Activated CD8-positive, alpha-beta memory T cell treated with anti-CD3 and anti-CD28 coated beads, Interleukin-2, amount 50 U/mL, for 4 hours (primary cell): ENCODE measurements at places on chromosomes 16 and 17.

DNA sequence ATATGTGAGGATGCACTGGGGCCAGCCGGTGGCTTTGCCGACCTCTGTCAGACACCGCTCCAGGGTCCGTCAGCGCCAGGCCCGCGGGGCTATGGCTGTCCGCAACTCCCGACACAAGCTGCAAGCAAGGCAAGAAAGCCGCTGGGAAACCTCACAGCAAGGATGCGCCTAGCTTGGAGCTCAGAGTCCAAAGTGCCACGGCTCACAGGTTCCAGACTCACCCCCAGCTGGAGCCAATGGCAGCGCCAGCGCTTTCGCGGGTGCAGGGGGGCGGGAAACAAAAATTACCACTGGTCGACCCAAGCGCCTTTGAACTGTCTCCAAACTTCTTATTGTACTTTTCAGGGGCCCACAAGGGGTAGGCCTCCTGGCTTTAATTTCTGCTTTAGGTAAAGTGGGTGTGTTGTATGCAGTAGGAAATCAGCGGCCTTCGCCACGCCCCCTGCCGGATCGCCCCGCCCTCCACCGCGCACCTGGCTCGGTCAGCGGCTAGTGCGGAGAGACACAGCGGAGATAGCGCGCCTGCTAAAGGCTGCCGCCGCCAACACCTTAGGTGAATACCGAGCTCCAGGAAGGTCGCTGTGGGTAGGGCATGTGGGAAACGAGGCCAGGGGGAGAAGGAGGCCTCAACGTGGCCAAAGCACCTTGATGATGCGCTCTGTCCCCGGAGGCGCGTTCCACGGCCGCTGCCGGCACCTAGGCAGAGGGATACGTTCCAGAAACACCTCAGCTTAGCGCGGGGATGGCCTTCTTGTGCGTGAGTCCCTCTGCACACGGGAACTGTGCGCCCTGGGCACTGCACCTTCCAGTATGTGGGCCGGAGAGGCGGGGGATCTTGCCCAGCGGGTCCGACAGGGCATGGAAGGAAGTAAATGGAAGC lies 61.0 kb upstream of the RBL2 start:
- peak; percentile 84 for DNase-seq

GRCh38 chr16:21162661-21163151 lies 4.2 kb downstream of the LDAF1 start:
- DNase-seq = no peak

DNA sequence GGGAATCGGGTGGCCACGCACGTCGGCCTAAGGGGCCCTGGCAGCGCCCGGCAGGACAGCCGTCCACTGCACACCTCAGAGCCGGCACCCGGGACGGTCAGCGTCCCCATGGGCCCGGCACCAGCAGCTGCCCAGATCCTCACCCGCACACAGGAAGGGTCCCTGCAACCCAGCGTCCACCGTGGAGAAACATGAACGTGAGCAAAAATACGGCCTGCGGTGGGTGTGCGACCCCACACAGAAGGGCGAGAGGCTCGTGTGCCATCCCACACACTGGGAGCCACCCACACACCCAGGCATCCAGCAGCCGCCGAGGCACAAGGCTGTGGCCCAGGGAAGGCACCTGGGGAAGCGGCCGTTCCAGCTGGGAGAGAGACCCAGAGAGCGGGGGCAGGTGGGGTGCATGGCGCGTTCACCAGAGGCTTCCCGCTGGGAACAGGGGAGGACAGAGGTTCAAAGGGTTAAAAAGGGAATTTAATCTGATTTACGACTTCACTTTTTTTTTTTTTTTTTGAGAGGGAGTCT lies 6.4 kb downstream of the PIEZO1 start:
- no peak for DNase-seq

DNA sequence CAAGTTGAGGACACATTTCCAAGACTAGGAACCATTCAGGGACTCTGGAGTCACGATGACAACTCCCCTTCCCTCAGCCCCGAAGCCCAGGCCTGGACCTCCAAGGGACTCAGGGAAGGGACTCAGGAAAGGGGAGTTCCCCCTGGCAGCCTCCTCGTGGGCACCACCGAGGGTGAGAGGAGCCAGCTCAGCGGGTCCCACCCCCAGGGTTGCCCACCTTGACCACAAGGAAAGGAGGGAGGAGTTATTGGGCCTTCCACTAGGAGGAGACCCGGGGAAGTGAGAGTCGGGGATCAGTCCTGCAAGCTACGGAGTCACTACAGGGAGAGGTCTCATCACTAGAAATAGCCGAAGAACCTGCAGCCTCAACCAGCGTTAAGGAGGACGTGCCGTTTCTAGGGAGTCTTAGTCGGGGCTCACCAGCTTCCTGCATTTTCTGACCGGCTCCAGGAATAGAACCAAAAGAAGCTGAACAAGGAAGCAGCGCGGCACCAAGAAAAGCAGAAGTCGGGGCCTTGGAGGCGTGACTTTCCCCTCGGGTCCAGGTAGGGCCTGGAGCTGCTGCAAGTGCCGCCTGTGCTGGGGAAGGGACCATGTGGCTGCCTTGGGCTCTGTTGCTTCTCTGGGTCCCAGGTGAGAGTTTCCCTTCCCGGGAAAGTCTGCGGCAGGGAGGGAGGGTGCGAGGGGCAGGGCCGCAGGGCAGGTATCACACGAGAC lies at the start of gene CD300A:
Gene CD300A (plus strand): TSS at position 524 of the 717 bp plus-strand sequence. CDS start 70 bp downstream, at position 594.
- DNase-seq = no peak

DNA sequence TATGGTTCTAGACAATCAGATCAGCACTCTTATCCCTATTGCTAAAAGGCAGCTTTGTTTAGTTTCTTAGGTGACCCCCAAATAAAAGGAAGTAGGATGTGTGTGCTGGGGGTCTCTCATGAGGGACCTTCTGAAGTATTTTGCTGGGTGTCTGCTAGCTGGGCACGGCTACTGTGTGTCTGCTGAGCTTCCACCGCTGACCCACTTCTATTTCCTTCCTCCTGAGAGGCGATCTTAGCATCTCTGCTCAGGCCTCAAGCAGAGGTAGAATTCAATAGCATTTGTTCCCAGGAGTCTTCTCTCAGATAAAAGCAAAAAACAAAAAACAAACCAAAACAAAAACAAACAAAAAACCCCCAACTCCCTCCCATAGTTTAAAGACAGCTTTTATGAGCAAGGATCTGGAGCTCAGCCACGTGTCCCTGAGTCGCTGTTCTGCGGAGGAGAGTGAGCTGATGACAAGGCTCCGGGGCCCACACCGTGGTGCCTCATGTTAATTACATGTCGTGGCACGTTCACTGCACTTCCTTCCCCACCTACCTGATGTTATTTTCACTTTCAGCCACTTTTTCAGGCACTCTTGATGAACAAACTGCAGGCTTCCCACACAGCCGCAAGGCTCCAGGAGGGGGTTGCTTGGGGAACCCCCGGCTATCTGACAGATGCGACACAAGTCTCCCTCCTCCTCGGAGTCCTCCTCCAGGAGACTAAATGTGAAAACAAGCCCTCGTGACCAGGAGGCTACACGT lies 83.5 kb downstream of the MARCHF10 start:
- peak; percentile 72 for DNase-seq

GRCh38 chr17:78723001-78723796 lies 58.9 kb downstream of the CYTH1 start:
- DNase-seq = no peak

- DNase-seq = no peak
These were observed 195.7 kb upstream of the WSCD1 start for GRCh38 chr17:5874486-5874885.

- DNase-seq = no peak
These were observed 13.1 kb upstream of the DUSP14 start for GRCh38 chr17:37476431-37477120.

DNA sequence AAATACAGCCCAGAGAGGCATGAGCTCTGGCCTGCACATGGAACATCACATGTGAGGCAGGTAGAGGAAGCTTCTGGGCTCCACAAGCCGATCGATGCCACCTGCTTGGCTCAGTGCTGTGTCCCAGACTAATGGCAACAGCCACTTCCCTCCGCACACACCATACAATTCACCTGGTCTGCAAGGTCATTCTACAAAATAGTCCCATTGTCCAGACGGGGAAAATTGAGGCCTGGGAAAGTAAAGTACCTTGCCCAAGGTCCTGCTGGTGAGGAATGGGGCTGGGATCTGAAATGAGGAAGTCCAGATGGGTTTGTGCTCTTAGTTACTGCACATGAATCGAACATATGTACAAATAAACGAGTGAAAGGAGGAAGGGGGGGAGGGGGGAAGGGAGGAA lies 88.0 kb downstream of the LITAF start:
- DNase-seq = no peak

DNA sequence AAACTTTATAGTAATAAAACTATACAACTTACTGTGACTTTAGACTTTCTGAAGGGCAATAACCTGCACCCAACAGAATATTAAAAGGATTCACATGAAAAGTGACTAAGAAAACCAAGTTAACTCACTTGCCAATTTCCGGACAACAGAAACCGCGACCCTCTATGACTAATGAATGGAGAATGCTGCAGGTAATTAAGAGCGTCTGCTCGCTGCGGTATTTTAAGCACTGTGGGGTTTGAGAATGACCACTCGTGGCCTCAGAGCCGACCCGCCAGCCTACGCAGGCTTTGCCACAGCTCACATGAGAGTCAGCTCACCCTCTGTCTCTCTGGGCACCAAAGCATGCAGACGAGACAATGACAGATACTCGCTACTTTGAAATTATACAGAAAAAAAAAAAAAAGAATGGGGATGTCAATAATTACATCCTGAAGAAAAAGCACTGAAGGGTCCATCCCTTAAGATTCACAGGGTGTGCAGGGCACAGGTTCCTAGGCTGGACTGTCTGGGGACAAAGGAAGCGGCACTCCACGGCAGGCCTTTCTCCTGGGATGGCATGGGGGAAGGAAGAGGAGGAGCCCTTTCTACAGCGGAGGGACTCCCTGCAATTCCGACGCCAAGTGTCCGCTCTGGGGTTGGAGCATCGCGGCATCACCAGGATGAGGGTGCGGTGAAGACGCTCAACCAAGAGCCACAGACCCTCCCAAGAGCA lies 35.0 kb downstream of the ZCCHC14 start:
- DNase-seq = peak; percentile 33

- DNase-seq = no peak
These were observed 2.7 kb downstream of the ATP2A1 start for GRCh38 chr16:28880955-28881354.

DNA sequence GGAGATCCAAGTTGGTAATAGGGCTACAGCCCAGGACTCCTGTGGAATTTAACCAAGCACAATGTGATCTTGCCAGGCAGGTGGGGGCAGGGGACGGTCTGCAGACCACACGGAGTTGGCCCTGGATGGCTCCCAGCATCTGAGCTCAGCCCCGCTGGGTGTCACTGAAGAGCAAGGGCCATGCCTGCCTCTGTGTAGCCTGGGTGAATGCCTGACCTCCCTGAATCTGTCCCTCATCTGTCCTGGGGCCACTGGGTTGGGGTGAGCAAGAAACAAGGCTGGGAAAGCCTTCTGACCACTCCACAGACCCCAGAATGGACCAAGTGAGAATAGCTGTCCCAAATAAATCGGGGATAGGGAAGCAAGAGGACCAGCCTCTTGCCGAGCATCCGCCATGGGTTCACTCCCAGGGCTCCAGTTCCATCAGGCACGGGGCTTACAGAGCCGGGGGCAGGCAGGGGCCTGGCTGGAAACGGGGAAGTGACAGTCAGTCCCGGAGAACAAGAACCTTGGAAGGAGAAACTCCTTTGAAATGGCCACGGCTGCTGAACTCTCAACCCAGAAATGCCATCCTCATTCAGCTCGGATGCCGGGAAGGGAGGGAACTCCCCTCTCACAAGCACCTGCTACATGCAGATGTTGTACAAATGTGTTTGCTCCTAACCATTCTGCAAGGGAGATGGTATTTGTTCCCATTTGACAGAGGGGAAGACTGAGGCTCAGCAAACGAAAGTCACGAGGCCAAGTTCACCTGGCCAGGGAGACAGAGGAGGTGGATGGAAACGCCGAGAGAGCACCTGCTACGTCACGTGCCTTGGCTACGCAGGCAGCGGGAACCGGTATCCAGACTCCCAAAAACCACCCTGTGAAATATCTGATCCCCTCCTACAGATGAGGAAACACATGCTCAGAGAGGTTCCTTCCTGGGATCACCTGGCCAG lies 50.0 kb downstream of the RMI2 start:
- DNase-seq = no peak

GRCh38 chr16:65312795-65313194 lies 190.9 kb upstream of the CDH11 start:
- no peak for DNase-seq

DNA sequence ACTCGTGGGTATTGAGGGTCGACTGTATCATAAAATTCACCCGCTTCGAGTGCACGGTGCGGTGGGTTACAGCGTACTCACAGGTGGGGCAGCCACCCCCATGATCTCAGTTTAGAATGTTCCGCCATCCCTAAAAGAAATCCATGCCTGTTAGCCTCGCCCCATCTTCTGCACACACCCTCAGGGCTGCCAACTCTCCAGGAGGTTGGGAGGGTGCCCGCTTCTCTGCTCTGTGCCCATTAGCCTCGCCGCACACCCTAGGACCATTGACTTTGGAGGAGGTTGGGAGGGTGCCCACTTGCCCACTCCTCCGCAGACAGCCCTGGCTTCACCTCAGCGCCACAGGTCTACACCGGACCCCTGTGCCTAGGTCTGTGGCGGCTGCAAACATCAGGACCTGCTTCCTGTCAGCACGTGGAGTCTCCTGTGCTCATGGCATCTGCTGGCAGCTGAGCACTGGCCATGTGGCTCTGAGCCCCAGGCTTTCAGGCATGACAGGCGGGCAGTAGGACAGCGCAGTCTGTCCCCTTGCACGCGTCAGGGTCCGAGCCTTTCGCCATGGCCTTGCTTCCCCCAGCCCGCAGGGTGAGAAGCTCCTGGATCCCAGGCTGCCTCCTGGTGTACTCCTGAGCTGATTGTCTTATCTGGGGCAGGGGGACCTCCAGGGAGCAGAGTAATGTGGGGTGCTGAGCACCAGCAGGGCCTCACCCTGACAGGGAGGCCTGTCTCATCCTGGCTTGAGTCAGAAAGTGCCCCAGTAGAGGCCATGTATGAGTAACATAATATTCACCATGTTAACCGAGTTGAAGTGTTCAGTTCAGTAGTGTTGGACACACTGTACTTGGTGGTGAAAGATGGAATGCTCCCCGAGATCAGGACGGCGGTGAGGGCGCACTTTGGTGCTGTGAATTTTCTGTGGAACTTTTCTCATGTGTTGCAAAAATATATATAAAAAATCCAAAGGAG lies 21.9 kb downstream of the NME3 start:
- DNase-seq = no peak

DNA sequence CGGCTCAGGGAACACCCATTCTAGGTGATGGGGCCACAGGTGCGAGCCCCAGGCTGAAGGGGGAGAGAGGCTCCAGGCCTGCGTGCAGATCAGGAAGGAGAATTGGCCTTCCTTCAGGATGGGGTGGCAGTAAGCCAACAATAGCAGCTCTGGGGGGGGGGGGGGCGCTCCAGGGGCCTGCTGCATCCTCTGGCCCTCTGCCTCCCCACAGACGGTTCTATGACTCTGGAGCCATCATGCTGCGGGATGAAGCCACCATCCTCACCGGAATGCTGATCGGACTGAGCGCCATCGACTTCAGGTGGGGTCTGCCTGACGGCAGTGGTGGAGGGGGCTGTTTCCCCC lies 6.1 kb downstream of the RUNDC3A start:
- no peak for DNase-seq

GRCh38 chr16:1530349-1530882 lies 3.0 kb upstream of the TMEM204 start:
- DNase-seq = no peak

DNA sequence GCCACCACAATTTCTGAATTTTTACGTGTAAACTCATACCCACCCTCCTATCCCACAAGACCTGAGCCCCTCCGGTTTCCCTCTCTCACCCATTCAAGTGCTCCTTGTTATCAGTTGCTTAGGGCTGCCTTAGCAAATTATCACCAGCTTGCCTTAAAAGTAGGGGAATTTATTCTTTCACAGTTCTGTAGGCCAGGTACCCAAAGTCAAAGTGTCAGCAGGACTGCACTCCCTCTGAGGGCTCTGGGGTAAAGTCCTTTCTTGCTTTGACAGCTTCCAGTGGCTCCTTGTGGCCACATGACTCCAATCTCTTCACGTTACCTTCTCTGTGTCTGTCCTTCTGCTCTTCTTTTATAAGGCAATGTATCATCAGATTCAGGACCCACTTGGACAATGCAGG lies 7.9 kb upstream of the TMEM220 start:
- no peak for DNase-seq
